Activated CD4-positive, CD25-positive, alpha-beta regulatory T cell treated with anti-CD3 and anti-CD28 coated beads, Interleukin-2, amount 50 U/mL, for 72 hours (primary cell): ENCODE measurements at places on chromosomes 12 and 14.

GRCh38 chr14:40452674-40453073 is 1020.4 kb upstream of the FBXO33 start:
- DNase-seq = no peak

- no peak for DNase-seq
These were observed 33.4 kb upstream of the TMTC1 start for GRCh38 chr12:29816874-29817725.

- DNase-seq = no peak
These were observed 300.4 kb downstream of the SNAPC1 start for GRCh38 chr14:62062645-62063044.

DNA sequence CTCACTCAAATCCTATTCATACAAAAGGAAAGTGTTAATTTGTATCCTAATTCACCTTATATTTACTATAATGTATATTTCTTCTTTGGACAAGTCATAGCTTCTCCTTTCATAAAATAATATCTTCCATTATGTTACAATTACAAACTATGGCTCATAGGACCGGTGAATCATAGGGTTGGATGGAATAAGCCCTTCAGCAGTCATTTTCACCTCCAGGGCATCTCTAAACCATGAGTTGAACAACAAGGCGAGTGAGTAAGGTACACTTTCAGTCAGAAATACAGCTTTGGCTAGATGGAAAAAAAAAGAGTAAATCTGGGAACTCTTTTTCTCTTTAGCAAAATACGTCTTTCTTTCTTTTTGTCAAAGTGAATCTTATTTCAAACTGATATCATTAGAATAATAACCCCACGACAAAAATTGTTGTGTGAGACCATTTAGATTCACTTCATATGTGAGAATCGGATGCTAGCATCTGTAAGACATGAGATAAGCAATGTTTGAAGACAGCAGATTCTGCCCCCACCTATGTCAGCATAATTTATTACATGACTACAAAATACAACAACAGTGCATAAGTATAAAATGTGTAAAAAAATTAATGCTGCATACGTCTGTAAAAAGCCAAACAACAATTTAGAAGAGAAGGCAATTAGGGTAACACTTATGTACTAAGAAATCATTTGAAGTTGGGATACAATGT is 184.4 kb upstream of the SLC38A2 start:
- DNase-seq = no peak

- DNase-seq = no peak
These were observed 3.1 kb upstream of the GYS2 start for GRCh38 chr12:21607701-21608100.

DNA sequence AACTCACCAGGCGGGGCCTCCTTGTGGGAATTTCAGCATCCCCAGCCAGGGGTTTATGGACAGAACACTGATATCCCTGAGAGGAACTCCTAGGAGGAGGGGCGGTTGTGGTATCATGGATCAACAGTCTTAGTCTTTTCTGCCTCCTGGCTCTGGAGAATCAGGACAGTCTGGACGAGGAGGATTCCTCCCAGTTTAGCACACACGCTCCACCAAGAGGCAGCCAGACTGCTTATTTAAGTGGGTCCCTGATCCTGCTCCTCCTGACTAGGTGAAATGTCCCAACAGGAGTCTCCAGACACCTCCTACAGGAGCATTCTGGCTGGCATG is 10.4 kb upstream of the ZNF705A start:
- no peak for DNase-seq

GRCh38 chr14:101783260-101784016 is 21.9 kb downstream of the PPP2R5C start:
- DNase-seq = no peak

- no peak for DNase-seq
These were observed 29.0 kb downstream of the TESC start for GRCh38 chr12:117069926-117070900.

DNA sequence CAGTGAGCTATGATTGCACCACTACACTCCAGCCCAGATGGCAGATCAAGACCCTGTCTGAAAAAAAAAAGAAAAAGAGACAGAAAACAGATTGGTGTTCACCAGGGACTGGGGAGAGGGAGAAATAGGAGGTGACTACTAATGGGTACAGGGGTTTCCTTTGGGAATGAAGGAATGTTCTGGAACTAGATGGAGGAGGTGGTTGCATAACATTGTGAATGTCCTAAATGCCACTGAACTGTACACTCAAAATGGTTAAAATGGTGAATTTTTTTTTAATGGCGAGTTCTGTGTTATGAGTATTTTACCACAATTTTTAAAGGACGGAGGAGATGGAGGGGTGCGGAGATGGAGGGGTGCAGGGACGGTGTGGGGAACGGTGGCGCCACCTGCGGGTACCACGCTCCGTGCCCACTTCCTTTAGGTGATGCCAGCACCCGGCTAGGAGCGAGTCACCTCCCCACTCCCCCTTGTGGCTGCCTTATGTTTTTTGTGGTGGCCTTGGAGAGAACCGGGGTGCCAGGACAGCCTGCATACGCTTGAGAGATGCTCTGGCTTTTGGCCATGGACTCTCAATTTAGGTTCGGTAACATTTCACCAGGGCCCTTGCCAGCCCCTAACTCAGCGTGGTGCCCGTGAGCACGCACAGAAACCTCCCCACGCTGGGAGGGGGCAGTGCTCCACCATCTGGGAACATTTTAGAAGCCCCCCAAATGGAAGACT is 16.1 kb downstream of the UBC start:
- DNase-seq = peak; percentile 66

GRCh38 chr12:103928682-103929045 is 1.5 kb upstream of the HSP90B1 start:
- DNase-seq = peak; percentile 43

DNA sequence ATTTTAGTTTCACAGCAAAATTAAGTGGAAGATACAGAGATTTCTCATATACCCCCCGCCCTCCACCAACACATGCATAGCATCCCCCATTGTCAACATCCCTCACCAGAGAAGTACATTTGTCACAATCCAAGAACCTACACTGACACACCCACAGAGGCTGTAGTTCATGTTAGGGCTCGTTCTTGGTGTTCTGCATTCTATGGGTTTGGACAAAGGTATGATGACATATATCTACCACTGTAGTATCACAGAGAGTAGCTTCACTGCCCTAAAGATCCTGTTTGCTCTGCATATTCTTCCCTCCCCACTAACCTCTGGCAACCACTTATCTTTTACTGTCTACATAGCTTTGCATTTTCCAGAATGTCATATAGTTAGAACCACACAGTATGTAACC is 444.6 kb upstream of the DCN start:
- DNase-seq = no peak

- no peak for DNase-seq
These were observed 579.1 kb downstream of the TMTC2 start for GRCh38 chr12:83265808-83266207.

DNA sequence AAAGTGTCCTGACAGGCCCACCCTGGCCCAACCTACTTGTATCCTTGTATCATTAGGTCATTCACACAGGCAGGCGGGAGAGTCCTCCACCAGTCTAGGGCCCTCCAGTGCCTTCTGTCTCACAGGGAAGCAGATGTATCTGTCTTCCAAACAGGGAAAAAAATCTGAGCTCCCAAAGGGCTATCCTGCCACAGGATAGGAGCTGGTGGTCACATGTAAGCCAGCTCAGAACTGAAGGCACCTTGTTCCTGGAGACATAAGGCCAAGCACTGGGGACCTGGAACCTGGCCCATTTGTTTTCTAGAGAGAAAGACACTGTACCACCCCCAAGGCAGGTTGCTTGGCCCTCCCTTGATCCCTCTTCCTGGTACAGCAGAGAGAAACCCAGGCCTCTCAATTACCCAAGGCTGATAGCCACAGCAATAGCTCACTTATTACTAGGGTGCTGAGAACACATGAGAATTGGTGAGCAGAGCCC is 19.4 kb upstream of the PLEKHH1 start:
- no peak for DNase-seq

GRCh38 chr12:127162902-127163301 is 1104.1 kb upstream of the TMEM132C start:
- no peak for DNase-seq

DNA sequence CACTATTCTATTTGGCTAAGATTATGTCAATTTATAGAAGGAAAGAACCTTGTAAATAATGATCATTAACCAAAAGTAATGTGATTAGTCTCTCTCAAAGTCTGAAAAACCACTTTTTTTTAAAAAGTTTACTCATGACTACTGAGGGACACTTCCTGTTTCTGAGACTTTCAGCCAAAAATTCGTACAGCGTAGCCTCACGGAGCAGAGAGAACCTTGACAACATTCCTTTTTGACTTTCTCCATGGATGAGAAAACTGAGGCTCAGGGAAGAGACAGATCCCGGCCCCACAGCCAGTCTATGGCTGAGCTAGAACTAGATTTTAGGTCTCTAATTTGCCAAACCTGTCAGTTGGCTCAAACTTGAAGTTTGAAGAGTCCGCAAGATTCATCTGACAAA is 68.2 kb downstream of the DAD1 start:
- DNase-seq = no peak
